ENCODE measurements at places on chromosomes 2 and 18. TPM values are rescaled to one million over a fixed set of nuclear protein-coding genes. Genes with fewer than 3 reads are reported as not detected.

The WNT10A gene
- polyA plus RNA-seq, result not detected

The PRKAG3 gene
- polyA plus RNA-seq, result not detected

The NTSR2 gene
- not detected for polyA plus RNA-seq

GRCh38 chr2:179373816-179374215 lies 109.2 kb upstream of the SESTD1 start:
- no peak for DNase-seq

GRCh38 chr2:176076063-176076462 lies 7.7 kb downstream of the EVX2 start:
- no peak for DNase-seq

All from left lung (tissue), 14 donors.